Nucleus accumbens (tissue), 56 donors: ENCODE measurements at places on chromosomes 7 and 10.

DNA sequence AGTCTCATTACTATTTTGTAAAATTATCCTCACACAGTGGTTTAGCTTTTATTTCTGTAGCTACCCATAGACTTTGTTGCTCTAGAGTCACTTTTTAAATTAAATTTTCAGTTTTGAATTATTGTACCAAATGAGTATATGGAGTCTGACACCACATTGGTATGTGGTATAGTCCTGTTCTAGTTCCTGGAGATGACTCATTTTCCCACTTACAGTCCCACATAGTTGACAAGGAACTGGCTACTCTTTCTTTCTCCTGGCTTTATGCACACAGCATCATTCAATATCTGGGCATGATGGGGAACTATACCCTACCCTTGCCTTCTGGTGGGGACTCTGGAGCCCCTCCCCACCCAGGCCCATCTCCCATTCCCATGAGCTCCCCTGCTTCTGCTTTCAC is 92.6 kb upstream of the RAB11FIP2 start:
- DNase-seq: no peak

DNA sequence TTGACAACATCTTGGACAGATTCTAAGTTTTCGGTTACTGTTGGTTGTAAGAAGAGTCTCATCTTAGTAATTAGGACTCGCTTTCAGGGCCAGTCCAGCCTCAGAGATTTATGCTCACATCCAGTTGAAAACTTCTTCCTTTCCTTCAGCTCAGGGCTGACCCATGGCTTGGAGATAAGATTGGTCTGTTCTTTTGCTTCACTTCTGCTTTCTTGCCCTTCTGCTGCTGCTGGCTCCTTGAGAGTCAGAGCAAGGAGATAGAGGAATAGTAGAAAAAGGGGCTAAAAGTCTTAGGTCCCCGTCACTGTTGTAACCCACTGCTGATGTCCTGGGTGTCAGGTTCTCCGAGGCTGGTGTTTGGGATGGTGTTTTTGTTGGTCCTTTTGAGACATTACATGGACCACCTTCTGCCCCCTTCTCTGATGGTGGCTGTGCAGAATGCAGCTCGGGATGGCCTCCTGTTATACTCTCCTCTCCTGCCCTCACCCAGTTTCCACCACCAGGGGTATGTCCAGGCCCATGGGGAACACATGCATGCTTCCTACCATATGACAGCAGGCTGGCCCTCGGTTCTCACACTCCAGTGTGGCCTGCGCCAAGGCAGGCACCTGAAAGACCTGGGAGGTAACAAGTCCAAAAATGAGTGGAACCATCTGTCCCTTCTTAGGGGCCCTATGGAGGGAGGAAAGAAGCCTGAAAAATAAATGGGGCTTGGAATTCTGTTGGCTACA is 67.8 kb upstream of the PCBD1 start:
- no peak for DNase-seq

DNA sequence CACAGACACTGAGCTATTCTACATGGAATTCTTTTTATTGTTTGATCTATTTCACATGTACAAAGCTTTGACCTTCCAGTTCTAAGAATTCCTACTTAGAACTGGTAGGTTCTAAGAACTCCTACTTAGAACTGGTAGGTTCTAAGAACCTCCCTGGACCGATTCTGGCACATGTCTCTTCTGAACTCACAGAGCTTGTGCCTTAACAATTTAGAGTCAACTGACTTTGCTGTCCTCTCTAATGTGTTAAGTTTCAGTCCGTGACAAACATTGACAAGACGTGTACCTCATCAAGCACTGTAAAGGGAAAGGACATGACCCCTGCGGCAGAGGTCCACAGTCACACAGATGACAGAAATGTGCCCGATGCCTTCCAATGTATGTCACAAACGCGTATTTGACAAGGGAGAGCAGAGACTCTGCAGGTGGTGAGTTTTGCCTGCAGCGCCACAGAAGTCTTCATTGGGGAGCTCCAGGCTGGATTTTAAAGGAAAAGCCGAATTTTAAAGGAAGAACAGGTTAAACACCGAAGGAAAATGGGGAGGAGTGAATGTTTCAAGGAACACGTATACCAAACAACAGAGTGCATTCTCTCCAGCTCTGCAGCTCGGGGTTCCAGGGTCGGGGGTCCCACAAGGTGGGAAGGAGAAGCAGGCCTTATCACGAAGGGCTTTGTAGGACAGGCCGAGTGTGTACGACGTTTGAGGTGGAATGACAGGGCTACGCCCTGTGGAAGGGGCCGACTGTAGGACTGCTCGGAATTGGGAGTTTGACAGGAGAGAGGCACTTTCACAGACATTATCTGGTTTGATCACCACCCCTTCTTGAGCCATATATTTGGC is 161.1 kb upstream of the KLF14 start:
- no peak for DNase-seq

DNA sequence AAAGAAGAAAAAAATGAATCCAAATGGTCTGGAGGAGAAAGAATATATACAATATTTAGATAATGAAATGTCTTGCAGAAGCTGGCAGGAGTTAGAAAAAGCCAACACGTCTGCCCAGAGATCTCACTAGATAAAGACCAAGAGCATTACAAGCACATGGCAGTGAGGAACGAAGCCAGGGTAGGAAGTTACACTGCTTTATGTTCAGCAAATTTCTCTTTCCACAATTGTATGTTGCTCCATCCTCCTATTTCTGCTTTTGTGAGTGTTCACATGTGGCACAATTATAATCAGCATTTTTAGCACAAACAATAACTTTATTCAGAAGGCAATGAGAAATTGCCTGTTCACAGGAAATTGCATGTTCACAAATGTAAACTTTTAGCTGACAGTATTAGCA is 53.7 kb downstream of the LRRC17 start:
- DNase-seq: no peak

DNA sequence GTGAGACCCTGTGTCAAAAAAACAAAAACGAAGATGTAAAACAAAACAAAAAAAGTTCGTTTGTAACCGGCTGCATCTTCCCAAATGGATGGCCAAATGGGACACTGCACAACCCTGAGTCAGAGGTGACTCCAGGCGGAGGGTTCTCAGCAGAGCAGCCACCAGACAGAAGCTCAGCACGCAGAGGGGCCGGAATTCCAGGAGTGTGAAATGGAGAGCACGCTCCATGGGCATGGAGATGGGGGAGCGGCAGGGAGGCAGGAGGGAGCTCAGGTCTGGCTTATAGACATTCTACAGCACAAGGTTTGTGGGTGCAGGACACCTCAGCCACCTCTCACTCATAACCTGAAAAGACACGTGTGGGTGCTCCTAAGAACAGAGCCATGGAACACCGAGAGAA is 227.0 kb downstream of the MAD1L1 start:
- no peak for DNase-seq

- no peak for DNase-seq
Measured at GRCh38 chr10:11113156-11113555, 95.5 kb downstream of the CELF2 start.

DNA sequence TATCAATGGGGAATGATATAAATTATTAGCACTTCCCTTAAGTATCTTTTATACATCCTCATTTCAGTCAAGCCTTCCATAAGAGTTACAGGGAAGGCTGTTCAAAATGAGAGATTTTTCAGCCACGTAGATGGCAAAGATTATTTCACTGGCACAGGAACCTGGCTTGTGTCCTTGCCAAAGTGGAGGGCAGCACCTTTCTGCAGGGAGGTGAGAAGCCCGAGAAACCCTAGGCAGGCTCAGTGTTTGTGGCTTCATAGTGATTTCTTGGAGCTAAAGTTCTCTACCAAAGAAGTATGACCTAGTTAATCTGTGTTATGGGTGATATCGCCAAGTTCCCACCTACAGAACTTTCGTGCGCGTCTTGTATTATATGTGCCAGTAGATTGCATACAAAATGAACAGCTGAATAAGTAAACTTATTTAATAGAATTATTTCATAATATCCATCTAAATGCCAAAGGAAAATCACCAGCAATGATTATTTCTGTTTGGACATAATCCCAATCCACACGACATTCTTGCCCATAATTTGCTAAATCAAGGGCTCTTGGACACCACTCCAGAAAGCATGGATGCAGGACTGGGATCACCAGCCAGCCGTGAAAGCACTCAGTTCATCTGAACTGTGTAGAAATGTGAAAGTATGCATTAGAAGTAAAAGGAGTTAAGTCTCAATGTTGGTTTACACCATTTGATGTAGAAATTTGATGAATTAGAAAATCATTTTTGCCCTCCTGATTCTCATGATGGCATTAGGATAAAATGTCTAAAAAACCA is 150.4 kb upstream of the RNF32 start:
- DNase-seq: no peak

GRCh38 chr7:1418505-1419309 is 40.6 kb downstream of the MICALL2 start:
- DNase-seq: no peak

DNA sequence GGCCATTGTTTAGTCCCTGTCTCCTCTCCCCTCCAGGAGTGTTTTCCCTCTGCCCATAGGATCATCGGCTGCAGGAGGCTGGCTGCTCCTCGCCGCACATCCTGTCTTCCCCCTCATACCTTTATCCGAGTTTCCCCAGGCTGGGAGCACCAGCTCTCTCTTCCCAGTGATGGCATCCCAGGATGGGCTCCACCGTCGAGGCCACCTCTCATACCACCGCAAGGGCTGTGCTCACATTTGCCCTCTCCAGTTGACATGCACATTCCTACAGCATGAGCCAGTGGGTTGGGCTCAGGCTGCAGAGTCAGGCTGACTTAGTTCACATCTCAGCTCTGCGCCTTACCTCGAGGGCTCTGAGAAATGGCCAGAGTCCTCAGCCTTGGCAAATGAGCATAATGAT is 12.1 kb downstream of the HKDC1 start:
- DNase-seq: no peak

DNA sequence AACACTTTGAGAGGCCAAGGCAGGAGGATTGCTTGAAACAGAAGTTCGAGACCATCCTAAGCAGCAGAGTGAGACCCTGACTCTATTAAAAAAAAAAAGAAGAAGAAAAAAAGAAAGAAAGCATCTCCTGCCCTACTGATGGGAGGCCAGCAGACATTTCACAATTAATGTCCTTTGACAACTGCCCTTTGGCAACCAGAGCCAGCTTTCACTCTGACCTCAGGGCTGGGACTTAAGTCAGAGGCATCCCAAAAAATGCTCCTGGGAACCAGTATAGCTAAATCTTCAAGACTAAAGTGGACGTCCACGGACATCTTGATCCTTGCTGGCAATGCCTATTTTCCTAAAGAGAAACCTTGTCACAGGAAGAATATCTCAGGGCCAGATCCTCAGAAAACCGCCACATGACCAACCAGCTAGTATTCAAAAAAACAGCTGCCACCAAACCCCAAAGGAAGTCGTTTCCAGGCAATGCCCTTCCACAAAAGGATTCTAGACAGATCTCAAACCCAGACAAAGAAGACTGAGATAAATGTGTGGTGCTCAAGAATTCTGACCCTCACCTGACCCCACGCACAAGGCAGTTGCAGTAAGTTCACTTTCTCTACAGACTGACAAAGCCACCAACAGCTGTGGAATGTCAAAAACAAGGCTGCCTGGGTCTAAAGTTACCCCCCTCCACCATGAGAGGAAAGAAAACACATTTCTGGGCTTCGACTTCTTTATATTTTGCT is 18.4 kb downstream of the GFRA1 start:
- no peak for DNase-seq

GRCh38 chr7:123629281-123629680 is 26.4 kb upstream of the LMOD2 start:
- no peak for DNase-seq

GRCh38 chr7:106679153-106679931 is 18.4 kb upstream of the CCDC71L start:
- no peak for DNase-seq

GRCh38 chr7:142954680-142955268 is 7.4 kb downstream of the KEL start:
- no peak for DNase-seq

GRCh38 chr7:128210036-128210347 is 31.1 kb upstream of the LEP start:
- DNase-seq: no peak

DNA sequence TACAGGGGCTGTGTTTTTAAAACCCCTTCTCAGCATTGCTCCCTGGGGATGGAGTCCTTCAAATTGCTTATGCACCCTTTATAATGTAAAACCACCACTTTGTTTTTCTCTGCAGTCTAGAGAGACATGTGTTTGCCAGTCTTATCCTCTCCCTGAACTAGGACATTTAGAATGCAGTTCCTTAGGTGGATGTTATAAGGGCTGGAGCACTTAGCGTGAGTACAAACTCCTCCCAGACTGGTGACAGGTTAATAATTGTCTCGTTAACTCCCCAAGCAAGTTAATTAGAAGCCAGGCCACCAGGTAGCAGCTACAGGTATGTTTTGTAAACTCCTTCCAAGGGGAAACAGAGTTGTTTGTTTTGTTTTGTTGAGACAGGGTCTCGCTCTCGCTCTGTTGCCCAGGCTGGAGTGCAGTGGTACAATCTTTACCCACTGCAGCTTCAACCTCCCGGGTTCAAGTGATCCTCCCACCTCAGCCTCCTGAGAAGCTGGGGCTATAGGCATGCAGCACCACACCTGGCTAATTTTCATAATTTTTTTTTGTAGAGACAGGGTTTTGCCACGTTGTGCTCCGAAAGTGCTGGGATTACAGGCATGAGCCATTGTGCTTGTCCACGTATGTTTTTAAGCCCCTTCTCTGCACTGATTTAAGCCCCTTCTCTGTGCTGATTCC is 100.2 kb downstream of the FAM107B start:
- no peak for DNase-seq

DNA sequence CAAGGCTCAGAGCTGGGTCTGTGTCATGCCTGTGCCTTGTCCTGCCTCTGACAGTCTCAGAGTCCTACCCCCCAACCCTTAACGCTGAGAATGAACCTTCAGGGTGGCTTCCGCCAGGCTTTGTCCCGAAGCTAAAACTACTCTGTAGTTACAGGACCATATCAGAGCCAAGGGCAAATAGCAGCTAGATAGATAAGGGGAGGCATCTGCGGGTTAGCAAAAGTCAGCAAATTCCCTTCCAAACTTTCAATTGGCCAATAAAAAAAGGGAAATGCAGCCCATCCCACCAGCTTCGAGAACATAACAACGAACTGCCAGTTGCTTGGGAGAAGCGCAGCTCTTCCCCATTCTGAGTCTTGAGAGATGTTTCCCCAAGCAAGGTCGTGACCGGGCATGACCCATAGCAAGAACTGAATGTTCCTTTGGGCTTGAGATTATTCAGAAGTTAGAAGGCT is 17.7 kb downstream of the CCL24 start:
- no peak for DNase-seq

GRCh38 chr10:47414227-47414592 is 30.1 kb upstream of the ZNF488 start:
- no peak for DNase-seq

- no peak for DNase-seq
Measured at GRCh38 chr7:112150823-112151641, 55.2 kb downstream of the DOCK4 start.

DNA sequence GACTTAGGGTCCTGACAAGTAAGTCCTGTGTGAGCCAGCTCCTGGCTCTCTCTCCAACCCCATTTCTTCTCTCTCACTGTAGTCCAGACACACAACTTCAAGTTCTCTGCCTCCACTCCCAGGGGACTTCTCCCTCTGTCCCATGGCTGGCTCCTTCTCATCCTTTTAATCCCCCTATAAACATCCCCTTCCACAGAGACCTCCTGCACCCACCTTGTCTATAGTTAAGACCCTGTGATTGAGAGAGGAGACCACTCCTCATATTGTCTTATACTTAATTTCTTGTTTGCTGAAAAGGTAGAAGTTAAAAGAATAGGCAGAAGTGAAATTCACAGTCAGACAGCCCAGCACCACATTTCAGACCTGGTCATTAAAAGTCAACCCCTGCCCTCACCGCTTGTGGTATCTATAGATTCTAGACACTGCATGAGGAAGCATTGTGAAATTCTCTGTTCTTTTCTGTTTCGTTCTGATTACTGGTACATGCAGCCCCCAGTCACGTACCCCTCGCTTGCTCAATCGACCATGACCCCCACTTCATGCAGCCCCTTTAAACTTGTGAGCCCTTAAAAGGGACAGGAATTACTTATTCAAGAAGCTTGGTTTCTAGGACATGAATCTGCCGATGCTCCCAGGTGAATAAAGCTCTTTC is 125.6 kb upstream of the FRMD4A start:
- DNase-seq: no peak
